HS-5 (cell line): ENCODE measurements at places on chromosomes 11 and 22.

DNA sequence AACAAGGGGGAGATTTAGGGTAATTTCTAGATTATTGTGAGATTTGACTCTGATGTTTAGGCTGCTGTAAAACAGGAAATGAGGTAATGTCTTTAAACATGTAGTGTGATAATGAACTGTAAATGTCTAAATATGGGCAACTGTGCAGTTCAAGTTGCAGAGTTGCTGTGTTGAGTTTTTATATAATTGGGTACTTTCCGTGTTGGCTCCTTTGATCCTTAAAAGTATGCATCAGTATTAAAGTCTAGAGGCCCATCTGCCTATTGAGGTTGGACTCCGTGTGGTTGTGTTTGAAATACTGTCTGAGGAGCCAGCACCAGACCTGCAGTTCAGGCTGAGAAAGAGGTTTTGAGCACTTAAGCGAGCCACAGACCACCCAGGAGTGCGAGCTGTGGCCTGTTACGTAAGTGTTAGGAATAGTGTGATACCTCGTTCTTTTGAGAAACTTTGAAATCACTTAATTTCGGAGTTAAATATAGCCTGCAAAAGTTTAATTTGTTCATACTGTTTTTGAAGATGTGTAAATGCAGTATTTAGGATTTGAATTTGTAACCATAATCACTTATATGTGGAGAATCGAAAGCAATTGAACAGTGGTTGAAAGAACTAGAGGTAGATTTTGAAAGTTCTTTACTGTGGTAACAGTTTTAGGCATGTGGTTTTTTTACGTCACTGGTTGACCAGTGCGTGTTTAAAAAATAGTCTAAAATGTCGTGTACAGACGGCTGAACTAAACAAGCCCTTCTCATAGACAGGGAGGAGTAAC lies 9.0 kb downstream of the FAM118A start:
- DNase-seq, result peak; percentile 14

GRCh38 chr11:129945373-129945772 lies 50.0 kb upstream of the NFRKB start:
- no peak for DNase-seq

GRCh38 chr11:65444314-65445051 lies 21.9 kb downstream of the NEAT1 start:
- DNase-seq, result no peak

GRCh38 chr11:133399855-133400625 lies 132.3 kb downstream of the OPCML start:
- DNase-seq, result no peak

GRCh38 chr11:122724520-122724919 lies 69.0 kb downstream of the UBASH3B start:
- no peak for DNase-seq

DNA sequence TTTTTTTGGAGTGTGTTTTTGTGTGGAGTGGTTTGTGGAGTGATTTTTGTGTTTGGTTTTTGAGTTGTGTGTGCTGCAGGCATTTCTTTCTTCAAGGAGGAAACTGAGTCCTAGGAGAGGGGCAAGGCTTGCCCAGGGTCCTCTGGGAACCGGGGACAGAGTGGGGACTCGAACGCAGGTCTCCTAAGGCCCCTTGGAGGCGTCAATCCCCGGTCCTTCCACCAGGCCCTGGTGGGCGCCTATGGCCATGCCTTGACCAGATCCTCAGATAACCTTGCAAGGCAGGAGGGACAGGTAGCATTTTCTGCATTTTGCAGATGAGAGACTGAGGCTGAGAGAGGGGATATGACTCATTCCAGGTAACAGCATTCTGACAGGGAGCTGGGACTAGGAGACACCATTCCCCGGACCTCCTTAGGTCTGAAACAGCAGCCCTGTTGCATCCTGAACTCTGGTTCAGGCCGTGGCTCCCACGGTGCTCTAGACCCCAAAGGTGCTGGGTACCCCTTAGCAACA lies 39.1 kb downstream of the MYO7A start:
- DNase-seq, result no peak

DNA sequence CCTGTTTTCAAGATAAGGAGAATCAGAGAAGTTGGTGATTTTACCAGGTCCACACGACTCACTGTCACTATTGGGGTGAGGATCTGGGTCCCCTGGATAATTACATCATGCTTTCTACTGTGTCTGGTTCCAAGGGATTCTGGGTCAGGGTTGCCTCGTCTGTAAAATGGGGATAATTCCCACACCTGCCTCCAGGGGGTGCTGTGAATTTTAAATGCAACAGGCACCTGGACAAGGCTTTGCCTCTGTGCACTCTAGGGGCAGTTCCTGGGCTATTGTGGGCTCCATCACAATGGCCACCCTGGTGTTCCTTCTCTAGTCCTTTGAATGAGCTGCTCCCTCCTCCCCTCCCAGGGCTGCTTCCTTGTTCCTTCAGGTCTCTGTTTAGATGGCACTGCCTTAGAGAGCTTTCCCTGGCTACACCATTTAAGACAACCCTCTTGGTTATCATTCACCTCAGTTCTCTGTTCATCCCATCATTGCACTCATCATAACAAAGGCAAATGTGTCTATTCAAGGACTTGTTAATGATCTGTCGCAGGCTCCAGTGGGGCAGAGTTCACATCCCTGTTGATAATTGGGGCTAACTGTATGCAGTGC lies 178.6 kb downstream of the MIAT start:
- no peak for DNase-seq

DNA sequence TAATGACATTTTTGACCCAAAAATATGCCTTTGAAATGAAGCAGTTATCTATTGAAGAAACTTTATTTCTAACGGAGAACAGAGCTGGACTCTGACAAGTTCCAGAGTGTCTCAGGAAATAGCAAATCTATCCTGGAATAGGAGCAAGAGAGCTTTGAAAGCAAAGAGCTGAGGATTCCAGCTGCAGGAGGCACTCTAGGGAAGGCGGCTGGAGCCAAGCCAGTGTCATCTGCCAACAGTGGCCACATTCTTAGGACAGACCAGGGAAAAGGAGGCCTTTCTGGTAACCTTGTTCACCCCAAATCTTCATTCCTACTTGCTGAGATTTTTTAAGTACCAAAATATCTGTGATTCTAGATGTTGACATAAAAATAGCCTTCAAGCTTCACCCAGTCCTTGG lies 493.5 kb upstream of the B3GAT1 start:
- no peak for DNase-seq

- no peak for DNase-seq
Measured at GRCh38 chr22:25650833-25651232, 86.4 kb downstream of the GRK3 start.

DNA sequence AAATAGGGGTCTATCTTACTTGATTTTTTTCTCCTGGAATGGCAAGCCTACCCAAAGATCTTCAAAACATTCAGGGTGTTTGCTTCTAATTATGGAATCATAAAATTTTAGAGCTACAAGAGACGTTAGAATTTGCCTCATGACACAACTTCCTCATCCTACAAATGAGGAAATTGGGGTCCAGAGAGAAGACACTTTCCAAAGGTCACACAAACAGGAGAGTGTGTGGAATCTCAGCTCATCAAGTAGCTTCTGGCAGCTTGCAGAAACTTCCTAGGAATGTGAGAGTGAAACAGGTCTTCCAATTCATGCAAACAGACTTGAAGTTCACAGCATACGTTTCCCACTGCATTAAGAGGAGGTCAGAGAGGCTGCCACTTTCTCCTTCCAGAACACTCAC lies 976.0 kb downstream of the OPCML start:
- no peak for DNase-seq

GRCh38 chr22:40541300-40541699 lies 95.2 kb downstream of the MRTFA start:
- no peak for DNase-seq
